Left lung (tissue), 14 donors: ENCODE measurements at places on chromosomes 7 and 10.

DNA sequence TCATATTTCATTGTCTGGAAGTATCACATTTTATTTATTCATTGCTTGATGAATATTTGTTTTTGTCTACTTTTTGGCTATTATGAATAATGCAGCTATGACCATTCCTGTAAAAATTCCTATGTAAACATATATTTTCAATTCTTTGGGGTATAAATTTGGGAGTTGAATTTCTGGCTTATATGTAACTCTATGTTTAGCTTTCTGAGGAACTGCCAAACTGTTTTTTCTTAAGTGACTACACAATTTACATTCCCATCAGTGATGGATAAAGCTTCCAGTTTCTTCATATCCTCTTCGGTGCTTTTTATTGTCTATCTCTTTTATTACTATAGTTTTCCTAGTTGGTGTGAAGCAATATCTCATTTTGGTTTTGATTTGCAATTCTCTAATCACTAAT is 115.6 kb upstream of the CXCL12 start:
- no peaks in the 10 kb centered on the region for H3K27me3 ChIP-seq
- DNase-seq: no peak
- no peak overlapping the region for H3K4me3 ChIP-seq
- no peak overlapping the region for H3K27ac ChIP-seq

DNA sequence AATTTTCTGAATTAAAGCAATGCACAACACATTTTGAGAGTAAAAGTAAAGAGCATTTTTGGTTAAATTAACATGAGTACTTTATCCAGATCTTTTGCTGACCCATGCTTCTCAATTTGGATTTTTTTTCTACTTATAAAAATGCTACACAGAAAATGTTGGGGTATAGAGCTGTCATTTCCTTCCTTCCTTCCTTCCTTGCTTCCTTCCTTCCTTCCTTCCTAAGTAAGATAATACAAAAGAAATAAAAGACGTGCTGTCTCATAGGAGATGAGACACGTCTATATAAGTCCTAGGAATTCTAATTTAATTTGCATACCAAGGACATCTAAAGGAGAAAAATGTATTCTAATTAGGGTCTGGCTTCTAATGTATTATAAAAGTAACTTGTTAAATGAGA is 31.0 kb upstream of the CAV2 start:
- H3K4me1 ChIP-seq: no peaks in the 10 kb centered on the region
- no peak overlapping the region for H3K4me3 ChIP-seq
- no peaks in the 10 kb centered on the region for H3K36me3 ChIP-seq
- H3K27me3 ChIP-seq: no peaks in the 10 kb centered on the region

DNA sequence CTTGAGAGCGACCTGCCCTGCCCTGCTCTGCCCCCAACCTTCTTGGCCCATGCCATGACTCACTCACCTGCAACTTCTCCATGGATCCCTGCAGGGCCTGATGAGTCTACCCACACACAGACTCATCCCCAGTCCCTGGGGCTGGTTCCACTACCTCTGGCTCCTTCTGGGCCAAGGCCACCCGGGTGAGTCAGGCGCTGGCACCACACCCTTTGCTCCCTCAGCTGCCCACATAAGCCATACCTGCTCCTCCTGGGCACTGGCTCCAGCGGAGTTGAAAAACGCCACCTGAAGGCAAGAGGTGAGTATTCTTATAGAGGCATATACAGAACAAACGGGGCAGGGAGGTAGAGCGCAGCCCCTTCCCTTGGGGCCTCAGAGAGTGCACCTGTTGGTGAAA is 16.2 kb upstream of the MTPAP start:
- H3K27ac ChIP-seq: no peak overlapping the region
- H3K27me3 ChIP-seq: no peaks in the 10 kb centered on the region
- H3K4me3 ChIP-seq: no peak overlapping the region
- H3K36me3 ChIP-seq: no peaks in the 10 kb centered on the region
- no peaks in the 10 kb centered on the region for H3K4me1 ChIP-seq

DNA sequence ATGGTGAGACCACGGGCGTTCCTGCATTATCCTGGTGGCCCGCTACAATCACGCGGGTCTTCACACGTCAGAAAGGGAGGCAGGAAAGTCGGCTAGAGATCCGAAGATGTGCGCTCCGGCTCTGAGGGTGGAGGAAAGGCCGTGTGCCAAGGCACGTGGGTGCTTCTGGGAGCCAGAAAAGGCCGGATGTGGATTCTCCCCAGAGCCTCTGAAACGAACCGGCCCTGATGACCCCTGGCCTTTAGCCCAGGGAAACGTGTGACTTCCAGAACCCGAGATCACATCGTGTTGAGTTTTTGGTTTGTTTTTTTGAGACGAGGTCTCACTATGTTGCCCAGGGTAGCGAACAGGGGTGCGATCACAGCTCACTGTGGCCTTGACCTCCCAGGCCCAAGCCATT is 244.2 kb downstream of the ELFN1 start:
- H3K4me3 ChIP-seq: no peak overlapping the region
- H3K27me3 ChIP-seq: no peaks in the 10 kb centered on the region
- H3K27ac ChIP-seq: no peak overlapping the region
- peaks cover 13% of the 10 kb centered on the region for H3K36me3 ChIP-seq
- DNase-seq: no peak
